ENCODE measurements at places on chromosomes 11 and 22.
A peak's percentile ranks its signal among the peaks of the same experiment; 100 is the strongest.

GRCh38 chr11:129259931-129260348 is 67.8 kb upstream of the ARHGAP32 start:
- DNase-seq, result no peak

GRCh38 chr11:94897330-94897768 is 76.0 kb downstream of the CWC15 start:
- peak; percentile 27 for DNase-seq

- no peak for DNase-seq
Measured at GRCh38 chr22:46578824-46579561, 41.2 kb upstream of the GRAMD4 start.

GRCh38 chr11:31640611-31641010 is 131.0 kb downstream of the ELP4 start:
- DNase-seq, result no peak

DNA sequence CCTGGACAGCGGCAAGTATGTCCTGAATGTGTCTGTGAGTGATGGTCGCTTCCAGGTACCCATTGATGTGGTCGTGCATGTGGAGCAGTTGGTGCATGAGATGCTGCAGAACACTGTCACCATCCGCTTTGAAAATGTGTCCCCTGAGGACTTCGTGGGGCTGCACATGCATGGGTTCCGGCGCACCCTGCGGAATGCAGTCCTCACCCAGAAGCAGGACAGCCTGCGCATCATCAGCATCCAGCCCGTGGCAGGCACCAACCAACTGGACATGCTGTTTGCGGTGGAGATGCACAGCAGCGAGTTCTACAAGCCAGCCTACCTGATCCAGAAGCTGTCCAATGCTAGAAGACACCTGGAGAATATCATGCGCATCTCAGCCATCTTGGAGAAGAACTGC is 125.3 kb upstream of the MTNR1B start:
- DNase-seq, result no peak

GRCh38 chr11:66568124-66568916 is at the start of gene CTSF:
CTSF (minus strand) TSS chr11:66568606; CDS start chr11:66568486, 120 bp downstream.
- peak; percentile 62 for DNase-seq

- DNase-seq, result peak; percentile 55
Measured at GRCh38 chr22:26656891-26657851, at the start of gene MIAT. MIAT (plus strand) TSS chr22:26657588.

- DNase-seq, result no peak
Measured at GRCh38 chr11:59558270-59558643, 46.9 kb downstream of the OR4D9 start.

DNA sequence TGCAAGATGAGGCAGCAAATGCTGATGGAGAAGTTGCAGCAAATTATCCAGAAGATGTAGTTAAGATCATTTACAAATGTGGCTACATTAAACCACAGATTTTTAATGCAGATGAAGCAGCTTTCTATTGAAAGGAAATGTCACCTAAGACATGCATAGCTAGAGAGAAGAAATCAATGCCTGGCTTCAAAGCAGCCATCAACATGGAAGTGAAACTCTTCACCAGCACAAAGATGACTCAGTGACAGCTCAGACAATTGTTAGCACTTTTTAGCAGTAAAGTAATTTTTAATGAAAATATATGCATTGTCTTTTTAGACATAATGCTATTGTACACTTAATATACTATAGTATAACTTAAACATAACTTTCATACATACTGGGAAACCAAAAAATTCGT is 71.4 kb downstream of the FANCF start:
- DNase-seq, result no peak

GRCh38 chr11:61059260-61059752 is 43.0 kb upstream of the CD5 start:
- DNase-seq, result no peak

- no peak for DNase-seq
Measured at GRCh38 chr22:46780453-46780852, 18.0 kb downstream of the TBC1D22A start.

DNA sequence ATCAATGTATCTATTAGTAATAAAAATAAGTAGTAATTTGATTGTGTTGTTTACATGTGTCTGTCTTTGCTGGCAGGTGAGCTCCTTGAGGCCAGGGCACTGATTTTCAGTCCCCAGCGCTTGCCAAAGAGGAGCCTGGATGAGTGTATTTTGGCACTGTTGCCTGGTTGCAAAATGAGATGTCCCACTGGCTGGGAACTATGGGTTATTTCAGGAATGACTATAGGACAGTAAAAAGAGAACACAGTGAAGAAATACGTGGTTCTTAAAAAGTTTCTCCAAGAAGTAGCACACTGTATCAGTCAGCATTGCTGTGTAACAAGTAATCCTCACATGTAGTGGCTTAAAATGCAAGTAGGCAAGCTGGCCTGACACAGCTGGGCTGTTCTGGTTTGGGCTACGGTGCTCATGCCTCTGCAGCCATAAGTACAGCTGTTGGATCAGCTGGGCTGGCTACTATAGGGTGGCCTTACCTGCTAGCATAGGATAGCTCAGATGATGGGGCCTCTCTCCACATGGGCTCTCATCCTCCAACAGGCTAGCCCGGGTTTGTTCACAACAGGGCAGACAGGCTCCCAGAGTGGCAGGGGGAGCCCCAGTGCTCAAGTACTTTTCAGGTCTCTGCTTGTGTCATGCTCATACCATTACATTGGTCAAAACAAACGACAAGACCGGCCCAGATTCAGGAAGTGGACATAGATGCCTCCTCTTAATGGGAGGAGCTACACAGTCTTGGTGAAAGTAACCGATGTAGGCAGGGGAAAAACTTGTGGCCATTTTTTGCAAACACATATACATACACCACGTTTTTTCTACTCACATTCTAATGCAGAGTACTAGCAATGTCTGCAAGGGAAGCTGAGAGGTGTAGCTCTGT is 399.1 kb downstream of the LARGE1 start:
- no peak for DNase-seq

GRCh38 chr11:111259896-111260295 is 14.4 kb downstream of the POU2AF2 start:
- no peak for DNase-seq

- no peak for DNase-seq
Measured at GRCh38 chr22:46052801-46053562, 76.0 kb upstream of the WNT7B start.

All from activated T-cell treated with anti-CD3 and anti-CD28 coated beads for 24 hours (primary cell).